Neural crest cell (in vitro differentiated cells): ENCODE measurements at places on chromosomes 2 and 18.
A peak's percentile ranks its signal among the peaks of the same experiment; 100 is the strongest.

DNA sequence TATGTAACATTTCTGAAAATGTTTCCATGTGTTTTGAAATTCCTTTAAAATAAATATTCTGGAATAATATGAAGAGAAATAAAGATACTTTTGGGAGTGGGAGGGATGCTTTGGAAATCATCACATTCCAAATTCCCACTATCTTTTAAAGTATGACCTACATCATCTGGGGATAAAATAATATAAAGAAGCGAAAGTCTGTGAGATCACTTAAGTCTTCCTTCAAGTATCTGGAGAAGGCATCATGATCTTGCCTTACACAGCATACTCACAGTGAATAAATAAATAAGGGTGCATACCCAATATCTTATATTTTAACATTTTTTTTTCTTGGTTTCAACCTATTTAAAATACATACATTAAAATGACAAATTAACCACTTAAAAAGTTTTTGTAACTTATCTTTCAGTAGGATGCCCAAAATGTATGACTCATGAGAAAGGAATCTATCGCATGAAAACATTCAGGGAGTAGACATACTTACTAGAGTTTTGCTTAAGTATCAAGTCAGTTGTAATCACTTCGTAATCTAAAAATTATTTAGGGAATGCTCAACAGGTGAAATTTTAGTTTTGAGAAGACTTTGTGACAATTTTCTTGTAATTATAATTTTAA is 248.3 kb upstream of the COL3A1 start:
- no peak for DNase-seq

- DNase-seq: no peak
Measured at GRCh38 chr2:230998882-230999281, 3.0 kb downstream of the SPATA3 start.

- no peak for DNase-seq
Measured at GRCh38 chr2:146821836-146822316, 1023.0 kb upstream of the ACVR2A start.

DNA sequence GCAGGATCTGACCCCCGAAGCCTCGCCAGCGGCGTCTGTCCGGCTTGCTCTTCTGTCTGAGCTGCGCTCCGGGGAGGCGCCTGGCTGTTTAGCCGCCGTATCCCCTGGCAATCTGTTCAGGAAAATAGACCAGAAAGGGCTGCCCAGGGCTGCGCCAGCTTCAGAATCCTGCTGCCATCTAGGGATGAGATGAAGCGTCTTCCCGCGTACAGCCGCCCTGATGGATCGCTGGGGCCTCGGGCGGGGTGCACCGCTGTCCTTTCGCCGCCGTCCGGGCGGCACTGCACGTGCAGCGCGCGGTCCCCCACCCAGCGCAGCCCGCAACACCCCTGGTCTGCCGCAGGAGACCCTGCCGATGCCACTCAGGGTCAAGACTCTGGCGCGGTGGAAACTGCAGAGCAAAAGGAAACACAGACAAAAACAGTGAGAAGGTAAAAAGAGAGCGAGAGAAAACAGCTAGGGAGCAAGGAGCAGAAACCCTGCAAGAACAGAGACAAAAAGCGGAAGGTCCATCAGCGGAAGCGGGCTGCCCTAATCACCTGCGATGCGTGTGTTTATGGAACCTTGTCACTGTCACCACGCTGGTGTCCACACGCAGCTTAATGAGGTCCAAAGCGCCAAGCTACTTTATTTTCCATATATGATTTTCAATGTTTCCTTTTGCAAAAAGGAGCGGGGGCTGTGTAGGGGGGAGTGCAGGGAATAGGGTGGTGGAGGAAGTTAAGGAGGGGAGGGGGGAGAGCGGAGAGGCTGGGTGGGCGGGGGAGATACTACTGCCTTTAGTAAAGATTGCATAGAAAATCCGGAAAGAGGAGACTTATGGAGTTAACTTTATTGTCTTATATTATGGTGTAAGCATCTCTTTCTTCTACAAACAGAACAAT is 2113.3 kb upstream of the PIK3C3 start:
- DNase-seq: peak; percentile 59

DNA sequence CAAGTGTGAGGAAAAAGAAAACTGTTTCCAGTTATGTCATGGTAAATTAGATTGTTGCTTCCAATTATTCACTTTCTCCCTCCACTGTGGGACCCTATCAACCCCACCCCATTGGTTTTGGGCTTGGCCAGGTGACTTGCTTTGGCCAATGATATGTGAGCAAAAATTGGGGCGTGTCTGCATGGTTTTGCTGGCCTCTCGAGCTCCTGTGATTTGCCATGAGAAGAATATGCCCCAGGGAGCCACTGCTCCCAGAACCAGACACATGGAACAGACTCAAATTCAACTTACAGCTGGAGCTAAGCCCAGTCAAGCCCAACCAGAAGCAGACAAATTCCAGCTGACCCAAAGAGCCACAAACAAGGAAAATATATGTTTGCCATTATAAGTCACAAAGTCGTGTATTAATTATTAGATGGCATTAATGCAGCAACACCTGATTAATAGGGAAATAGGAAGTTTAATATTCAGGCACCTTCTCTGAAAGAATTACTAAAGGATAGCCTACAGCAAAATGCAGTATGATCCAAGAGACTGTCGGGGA is 248.9 kb downstream of the ANAPC1 start:
- DNase-seq: no peak

GRCh38 chr2:220743203-220743602 is 828.9 kb downstream of the EPHA4 start:
- no peak for DNase-seq

DNA sequence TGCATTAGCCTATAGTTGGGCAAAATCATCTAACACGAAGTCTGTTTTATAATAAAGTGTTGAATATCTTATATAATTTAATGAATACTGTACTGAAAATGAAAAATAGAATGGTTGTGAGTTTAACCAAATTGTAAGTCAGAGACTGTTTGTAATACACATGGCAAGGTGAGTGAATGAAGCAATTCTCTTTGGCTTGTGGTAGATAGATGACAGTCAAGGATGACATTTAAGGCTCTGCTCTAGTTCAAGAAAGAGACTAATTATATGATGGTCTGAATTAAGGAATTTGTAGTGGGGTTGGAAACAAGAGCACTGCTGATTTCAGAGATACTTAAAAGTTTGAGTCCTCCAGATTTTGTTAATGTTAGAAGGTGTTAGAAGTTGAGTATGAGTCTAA is 207.7 kb downstream of the MCFD2 start:
- no peak for DNase-seq

DNA sequence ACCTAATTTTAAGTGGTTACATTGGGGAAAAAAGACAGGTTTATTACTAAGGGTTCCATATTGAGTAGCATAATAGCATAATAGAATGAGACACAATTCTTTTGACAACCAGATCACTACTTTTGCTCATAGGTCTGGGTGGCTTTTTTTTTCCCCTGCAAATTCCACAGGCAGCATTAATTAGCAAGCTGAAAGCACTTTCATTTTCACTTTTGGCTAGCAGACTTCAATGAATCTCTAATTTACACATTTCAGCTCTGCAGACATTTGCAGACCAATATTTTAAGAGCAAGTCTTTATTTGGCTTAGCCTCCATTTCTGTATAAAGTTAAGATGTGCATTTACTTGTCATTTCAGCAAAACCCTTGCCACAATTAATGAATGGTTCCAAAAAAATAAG is 185.5 kb downstream of the NOL4 start:
- DNase-seq: no peak

DNA sequence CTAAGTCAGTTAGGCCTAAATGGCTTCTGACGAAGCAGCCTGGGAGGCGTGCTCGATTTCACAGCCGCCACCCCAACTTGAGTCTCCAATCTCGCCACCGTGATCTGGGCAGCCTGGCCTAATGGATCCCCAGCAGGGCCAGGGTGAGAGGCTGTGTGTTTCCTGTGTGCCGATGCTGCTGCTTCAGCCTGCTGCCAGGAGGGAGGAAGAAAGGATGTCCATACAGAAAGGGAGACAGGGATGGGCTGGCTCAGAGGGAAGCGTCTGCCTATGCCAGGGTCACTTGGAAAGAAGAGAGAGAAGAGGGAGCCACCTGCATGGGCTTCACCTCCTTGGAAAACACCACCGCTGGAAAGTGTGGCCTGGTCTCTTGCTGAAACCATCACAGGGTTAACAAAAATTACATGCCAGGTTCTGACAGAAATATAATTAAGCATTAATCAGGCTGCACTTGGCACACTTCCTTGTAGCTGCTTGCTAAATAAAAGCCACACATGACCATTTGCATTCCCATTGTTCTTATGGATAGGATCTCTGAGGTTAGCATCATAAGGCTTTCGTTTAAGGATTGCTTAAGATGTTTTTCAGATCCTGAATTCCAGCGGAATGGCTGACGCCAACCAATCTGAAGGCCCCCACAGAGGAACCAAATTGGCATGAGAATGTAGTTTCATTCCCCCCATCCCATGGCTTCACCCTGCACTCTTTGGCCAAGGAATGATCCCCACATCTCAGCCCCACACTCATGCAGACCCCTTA is 108.8 kb upstream of the SLC1A4 start:
- no peak for DNase-seq

DNA sequence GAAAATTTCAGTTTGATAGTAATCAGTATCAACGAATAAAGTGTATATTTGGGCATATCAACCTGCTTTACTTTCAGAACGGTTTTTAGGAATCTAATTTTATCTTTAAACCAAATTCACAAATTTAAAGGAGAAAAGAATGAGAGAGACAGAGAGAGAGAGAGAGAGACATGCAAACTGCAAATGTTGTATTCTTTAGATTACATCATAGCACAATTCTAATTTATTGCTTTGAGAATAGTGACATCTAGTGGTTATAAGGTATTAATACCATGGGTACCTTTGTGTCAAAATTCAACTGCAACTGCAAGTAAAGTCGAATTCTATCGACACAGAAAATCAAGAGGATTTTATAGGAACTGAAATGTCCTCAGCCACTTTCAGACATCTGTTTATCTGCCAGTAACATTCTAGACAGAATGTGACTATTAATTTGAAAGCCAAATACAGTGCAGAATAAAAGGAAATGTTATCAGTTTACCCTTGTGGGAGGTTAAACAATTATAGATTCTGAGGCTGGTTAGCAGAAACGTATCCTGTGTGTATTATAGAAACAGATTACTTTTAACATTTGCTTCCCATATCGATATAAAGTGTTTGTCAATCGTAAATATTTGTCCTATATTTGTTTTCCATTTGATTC is 529.8 kb upstream of the VRK2 start:
- no peak for DNase-seq

- DNase-seq: no peak
Measured at GRCh38 chr2:19484736-19485135, 126.3 kb upstream of the OSR1 start.

GRCh38 chr2:65514555-65515195 is 82.3 kb upstream of the SPRED2 start:
- DNase-seq: no peak

DNA sequence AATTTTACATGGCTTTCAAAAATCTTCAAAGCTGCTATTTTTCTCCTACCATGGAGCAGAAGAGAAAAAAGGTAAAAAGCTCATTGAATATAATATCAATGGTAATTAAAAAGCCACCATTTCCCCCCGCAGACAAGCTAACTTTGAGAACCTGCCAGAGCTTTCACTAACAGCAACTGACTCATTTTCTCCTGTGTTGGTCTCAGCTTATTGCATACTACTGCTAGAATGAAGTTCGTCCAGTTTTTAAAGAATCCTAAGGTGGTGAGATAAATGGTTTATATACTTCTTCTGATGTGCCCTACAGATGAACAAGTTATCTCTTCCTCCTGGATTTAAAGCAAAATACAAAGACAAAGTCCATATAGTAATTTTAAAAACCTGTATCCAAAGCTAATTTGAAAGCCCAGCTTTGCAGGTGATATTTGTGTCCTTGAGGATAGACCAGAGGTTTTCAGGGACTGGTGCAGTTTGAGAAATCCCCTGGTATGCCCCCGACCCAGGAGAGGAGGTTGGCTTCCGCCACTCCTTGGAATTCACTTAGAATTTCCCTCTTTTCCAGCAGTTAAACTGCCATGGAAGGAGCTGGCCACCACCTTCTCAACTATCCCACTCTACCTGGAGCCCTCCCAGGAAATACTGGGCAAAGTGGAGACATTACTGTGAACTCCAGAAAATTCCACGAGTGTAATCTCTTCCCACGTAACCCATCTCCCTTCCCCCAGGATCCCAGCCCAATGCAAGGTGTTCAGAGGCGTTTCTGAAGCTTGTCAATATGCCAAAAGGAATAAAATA is 17.5 kb downstream of the YPEL5 start:
- DNase-seq: no peak

- DNase-seq: no peak
Measured at GRCh38 chr2:102317715-102318114, 6.4 kb downstream of the IL1RL1 start.

DNA sequence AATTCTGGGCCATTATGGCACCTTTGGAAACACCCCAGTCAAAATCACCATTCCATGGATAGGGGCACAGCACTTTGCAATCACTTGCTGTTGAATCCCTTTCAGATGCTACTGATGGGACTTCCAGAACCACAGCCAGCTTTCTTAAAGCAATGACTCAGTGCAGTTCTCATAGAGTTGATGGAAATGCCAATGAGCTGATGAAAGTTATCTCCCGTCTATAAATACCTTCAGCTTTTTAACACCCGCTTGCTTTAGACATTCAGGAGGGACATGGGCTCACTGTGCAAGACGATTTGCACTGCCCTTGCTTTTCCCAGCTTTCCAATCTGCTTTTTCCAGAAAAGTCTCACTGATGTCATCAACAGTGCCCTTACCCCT is 66.7 kb upstream of the RPL31 start:
- DNase-seq: no peak

GRCh38 chr2:98359986-98360385 is 13.7 kb downstream of the CNGA3 start:
- DNase-seq: no peak

GRCh38 chr18:57737400-57738060 is 65.6 kb downstream of the ATP8B1 start:
- DNase-seq: no peak

DNA sequence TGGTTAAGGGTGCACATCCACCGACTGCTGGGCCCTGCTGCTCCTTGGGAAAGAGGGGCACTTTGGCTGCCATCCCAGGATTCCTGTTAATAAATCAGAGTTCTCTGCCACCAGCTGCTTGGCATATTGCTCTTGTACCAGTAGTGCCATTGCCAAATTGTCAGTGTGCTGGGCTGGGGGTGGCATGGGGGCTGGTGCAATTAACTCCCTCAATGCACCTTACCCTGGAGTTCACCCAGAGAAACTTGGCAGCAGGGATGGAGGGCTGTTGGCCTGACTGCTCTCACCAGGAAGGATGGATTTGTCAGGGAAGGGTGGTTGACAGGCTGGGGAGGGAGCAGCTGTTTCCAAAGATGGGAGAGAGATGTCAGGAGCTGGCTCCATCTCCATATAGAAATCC is 94.6 kb upstream of the SKOR2 start:
- no peak for DNase-seq

DNA sequence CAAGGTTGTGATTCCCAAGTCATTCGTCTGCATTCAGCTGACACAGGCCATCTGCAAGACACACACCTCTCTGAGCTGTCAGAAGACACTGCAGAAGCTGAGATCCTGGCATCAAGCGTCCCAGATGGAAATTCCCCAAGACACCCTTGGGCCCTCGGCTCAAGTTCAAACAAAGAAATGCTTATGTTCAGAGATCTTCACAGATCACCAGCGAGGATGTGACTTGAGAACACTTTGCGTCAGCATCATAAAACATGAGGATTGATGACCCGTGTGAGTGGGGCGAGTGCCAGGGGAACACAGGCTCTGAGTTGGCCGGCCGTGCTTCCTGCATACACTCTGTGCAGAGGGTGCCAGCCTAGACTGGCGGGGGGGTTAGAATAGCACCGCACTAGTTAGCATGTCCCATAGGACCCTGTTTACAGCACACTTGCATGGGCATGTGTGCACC is 36.8 kb downstream of the KCNIP3 start:
- no peak for DNase-seq

GRCh38 chr2:240426845-240427721 is 8.4 kb upstream of the GPC1 start:
- DNase-seq: no peak
